ENCODE measurements at places on chromosomes 7 and 10. TPM values are rescaled to one million over a fixed set of nuclear protein-coding genes. Genes with fewer than 3 reads are reported as not detected.
A peak's percentile ranks its signal among the peaks of the same experiment; 100 is the strongest.

GRCh38 chr7:264541-265191 lies 25.3 kb upstream of the FOXL3 start:
- DNase-seq, result peak; percentile 71

GRCh38 chr10:59589796-59590195 lies 119.9 kb downstream of the SLC16A9 start:
- no peak for DNase-seq

PTF1A gene
- total RNA-seq, result not detected

DNA sequence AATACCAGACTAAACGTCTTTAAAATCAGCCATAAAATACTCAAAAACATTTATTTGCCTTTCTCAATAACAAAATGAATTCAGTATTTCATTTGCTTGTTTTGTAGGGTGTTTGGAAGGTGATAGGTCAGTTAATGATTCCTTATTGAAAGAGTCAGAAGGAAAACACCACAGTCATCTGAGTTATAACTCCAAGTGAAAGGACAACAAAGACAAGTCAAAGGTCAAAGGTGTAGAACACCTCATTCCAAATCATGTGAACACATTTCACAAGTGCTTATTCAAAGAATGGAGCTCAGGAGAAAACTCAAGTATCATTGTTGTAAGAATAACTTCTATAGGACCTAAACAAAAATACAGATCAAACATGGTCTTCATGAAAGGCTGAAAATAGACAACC lies 318.6 kb upstream of the PHF14 start:
- no peak for DNase-seq

- no peak for DNase-seq
Measured at GRCh38 chr10:33660329-33660728, 325.9 kb upstream of the NRP1 start.

GRCh38 chr7:99372275-99373090 lies 2.0 kb upstream of the ARPC1B start:
- no peak for DNase-seq

ZMYND11 gene
- 73.6 TPM for total RNA-seq

- DNase-seq, result no peak
Measured at GRCh38 chr7:126635545-126635944, 617.2 kb downstream of the GRM8 start.

WDR11 gene
- total RNA-seq, result 54.6 TPM

HOXA1 gene
- total RNA-seq, result 2.7 TPM

DNA sequence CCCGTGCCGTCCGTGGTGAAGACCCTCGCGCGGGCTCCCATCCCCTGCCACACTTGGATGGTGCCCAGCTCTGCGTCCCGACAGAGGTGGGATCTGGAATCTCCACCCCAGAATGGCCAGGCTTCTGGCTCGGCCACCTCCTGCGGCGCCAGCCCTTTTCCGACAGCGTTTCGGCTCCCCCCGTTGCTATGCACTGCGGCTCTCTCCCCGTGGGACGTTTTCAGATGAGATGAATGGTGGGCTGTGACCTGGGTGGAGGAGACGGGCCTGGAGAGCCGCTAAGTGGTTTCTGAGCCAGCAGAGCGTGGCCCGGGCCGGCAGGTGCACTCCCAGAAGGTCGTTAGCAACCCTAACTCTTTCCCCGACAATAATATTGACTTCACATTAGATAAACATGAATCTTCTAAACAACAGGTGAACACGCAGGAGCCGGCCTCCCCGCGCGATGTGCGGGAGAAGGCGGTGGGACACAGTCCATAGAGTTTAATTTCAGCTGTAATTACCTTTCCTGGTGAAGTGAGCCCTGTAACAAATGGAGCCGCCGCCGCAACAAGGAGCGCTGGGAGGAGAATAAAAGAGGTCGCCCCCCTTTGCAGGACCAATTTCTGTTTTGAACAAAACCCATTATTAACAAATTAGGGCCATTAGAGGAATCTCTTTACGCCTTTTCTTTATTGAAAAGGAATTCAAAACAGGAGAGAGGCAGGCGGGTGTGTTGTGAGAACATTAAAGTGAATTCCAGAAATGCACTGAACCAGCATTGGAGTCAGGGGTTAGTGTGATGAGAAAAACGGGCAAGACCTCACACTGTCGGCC lies 294.3 kb upstream of the PFKP start:
- no peak for DNase-seq

CARD11 gene
- 1.7 TPM for total RNA-seq

DNA sequence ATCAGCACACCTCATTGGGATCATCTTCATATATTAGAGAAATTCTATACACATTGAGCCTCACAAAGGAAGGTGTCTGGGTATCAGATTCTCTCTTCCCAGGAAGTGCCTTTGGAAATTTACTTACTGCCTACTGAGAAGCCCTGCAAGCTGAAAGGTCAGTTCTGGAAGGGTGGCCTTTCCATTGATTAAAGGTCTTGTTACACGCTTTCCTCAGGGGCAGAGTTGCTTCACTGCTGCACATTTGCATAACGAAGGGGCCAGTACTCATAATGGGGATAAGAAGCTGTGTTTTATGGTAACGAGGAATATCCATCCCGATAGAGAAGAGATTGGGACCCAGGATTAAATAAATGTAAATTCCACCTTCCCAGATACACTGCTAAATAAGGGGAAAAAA lies 19.4 kb upstream of the IL15RA start:
- no peak for DNase-seq

DNA sequence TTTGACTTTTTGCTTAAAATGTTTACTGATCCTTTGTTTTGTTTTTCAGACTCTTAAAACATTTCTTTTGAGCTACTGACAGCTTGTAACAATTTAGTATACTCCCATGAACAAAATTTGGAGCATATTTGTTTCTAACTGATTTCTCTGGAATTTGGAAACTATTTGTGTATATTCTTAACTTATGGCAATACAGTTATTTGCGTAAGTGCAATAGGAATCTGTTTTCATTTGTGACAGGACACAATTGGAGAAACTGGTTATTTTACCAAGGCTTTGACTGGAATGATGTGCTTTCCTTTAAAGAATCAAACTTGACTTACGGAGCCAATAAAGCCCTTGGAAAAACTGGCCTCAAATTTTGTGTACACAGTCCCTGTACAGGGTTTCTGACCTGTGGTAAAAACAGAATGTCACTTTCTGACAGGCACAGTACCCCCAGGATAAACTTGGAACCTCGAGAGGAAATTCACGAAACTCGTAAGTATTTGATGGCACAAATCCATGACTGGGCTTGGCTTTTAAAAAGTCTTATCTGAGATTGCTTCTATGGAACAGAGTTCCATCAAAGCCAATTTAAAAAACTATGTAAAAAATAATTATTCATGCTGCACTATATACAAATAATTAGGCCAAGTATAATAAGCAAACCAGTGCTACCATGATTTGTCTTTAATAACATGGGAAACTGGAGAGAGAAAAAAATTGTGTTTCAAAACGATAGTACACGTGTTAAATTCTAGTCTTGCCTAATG lies 70.4 kb downstream of the ST8SIA6 start:
- DNase-seq, result no peak

Measured in chondrocyte (in vitro differentiated cells).